HFFc6 (cell line): ENCODE measurements at places on chromosomes 3 and 15. TPM values are rescaled to one million over a fixed set of nuclear protein-coding genes. Genes with fewer than 3 reads are reported as not detected.

DNA sequence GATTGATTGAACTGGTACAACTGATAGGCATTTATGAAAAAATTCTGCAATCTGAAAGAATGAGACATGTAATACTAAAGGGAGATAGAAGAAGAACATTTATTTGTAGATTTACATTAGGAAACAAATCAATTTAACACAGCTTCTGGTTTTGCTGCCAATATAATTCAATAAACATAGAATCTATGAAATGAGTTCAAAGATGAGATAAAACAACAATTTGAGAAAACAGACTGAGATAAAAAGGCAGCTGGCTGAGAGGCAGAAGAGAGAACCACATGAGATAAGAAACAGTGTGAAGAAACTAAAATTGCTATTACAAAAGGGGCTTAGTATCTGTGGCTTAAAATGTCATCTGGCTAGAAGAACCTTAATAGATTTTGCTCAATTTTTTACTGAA lies 176.6 kb downstream of the PYDC2 start:
- DNase-seq = no peak

DNA sequence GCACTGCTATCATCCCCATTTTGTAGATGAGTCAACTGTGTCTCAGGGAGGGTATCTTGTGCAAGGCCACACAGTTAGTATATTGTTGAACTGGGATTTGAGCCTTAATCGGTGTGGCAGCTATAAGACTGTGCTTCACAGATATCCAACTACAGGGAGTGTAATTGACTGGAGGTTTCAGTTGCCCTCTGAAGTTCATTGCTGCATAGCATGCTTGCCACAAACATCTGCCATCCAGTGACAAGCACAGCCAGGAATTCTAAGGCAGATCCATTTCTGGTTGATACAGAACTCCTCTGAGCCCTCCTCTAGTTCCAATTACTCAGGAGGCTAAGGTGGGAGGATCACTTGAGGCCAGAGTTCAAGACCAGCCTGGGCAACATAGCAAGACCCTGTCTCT lies 16.4 kb downstream of the FSD2 start:
- DNase-seq = peak; percentile 30

DNA sequence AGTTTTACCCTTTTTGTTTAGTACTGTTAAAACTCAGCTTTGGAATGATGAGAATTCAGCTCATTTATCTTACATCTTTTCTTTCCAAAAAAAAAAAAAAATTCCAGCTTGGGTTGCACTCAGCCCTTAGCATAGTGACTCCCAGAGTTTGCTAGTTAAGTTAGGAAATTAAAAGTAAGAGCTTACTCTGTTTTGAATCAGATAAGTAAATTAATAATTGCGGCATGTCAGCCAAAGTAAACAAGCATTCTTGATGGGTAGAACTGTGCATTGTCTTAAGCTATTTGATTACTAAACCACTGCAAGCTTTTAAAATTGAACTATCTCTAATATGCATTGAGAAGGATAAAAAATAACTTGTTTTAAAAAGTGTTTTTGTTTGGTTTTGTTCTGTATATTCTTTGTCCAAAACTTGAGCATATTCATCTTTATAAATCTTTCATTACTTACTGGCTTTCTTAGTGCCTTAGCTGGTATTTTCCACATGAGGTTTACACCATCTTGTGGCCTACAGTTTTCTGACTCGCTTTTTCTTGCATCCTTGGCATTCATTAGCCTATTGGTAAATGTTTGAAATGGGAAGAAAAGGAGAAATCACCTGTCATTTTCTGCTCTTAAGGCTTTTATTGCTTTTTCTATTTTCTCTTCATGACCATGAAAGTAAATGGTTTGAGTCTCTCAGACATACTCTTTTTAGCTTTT lies 107.6 kb downstream of the FILIP1L start:
- DNase-seq = peak; percentile 41

- DNase-seq = peak; percentile 23
Measured at GRCh38 chr3:63193647-63194046, 84.5 kb upstream of the SYNPR start.

GRCh38 chr3:111714305-111714704 lies 119.2 kb upstream of the ZBED2 start:
- peak; percentile 51 for DNase-seq

DNA sequence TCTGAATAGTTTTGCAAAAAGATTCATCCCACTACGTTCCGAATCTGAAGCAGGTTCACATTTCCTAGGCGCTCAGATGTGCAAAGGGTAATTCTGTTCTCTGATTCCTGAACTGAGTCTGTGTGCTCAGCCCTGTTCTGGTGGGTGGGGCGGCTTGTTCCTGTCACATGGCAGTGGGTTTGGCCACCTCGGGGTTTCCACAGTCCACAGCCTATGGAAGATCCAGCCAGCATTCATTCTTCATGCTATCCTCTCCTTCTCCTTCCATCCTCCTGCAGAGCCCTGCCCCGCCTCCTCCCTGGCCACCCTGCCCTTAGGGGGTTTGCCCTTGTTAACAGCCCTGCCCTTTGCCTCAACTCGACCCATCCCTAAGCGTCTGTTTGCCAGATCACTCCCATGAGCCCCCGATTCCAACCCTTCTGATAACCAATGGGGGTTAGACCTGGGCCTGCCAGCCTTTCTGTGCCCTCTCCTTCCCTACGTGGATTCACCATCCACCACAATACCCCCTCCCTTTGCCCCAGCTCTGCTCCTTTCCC lies 31.0 kb downstream of the PRR20G start:
- DNase-seq = no peak

- DNase-seq = no peak
Measured at GRCh38 chr15:92316586-92317295, 76.9 kb upstream of the ST8SIA2 start.

GRCh38 chr15:40567111-40567510 lies 2.0 kb upstream of the RPUSD2 start:
- no peak for DNase-seq

DNA sequence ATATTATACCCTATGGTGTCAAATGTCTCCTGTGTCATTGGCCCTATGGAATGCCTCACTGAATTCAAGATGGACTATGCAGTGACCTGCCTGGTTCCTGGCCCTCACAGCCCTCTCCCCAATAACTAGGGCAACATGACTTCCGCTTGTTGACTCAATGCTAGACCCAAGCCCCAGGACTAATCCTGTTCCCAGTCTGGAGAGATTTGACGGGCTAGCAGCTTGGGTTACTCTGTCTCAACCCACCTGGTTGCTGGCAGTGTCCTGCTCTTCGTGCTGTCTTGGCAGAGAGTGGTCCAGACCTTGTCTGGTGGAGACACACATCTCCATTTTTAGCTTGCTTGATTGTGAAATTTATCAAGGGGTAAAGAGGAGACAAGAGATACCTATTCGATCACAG lies 135.8 kb upstream of the HES1 start:
- DNase-seq = no peak

- DNase-seq = no peak
Measured at GRCh38 chr15:67852418-67852817, 12.6 kb upstream of the RNU6-1 start.

- no peak for DNase-seq
Measured at GRCh38 chr3:195591220-195591619, 7.5 kb upstream of the APOD start.

GRCh38 chr3:98780343-98780742 lies 17.2 kb downstream of the ST3GAL6 start:
- DNase-seq = no peak

DNA sequence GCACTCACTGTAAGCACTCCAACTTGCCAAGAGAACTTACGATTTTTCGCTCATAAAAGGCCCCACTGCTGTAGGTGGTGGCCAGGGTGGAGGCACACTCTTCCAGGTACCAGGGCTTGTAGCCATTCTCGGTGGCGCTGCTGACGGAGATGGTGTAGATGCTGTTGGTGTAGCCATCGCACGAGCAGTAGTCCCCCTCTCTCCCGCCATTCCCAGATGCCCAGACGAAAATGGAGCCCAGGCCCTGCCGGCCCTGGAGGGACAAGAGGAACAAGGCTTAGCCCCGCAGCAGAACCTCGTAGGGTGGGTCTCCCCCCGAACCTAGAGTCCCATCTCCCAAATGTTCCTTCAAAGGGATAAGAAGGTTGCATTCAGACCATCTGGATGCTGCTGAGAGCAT lies 96.3 kb downstream of the PCSK6 start:
- no peak for DNase-seq

DNA sequence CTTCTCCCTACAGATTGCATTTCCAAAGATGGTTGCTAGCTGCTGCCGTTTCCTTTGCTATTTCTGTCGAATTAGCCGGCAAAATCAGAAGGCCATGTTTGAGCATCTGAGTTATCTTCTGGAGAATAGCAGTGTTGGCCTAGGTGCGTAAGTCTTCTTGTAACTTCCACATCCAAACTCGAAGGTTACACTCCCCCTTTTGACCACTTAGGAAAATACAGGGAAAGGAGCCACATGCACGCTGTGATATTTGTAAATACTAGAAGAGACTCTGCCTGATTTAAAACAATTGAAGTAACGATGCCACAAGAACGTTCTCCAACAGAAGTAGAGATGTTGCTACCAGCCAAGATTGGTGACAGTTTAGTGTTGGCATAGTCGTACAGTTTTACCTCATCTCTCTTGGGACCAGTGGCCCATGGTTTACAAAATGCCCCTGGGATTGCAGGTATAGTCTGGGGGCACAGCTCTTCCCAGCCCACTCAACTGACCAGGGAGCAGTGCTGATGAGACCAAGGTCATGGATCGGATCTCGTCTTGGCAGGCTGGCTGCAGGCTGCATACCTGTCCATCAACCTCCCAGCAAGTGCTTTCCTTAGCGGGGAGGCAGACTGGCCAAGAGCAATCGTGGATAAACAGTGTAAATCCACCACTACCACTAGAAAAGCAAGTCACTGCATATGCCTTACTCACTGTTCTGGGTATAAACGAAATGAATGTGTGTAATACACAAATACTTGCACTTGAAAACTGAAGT lies 268.4 kb upstream of the CHRM5 start:
- peak; percentile 35 for DNase-seq

Gene CD200
- not detected in 3 replicates for total RNA-seq

Gene NKIRAS1
- total RNA-seq = 10.6 to 15.5 TPM (median 12.7 TPM) in 3 replicates

Gene ERC2
- total RNA-seq = not detected in 3 replicates

Gene GOLGA8T
- not detected in 2 replicates for total RNA-seq

Gene KLF15
- 0.63 to 1.2 TPM (median 0.70 TPM) in 3 replicates for total RNA-seq
